ENCODE measurements at places on chromosomes 7 and 10. TPM values are rescaled to one million over a fixed set of nuclear protein-coding genes. Genes with fewer than 3 reads are reported as not detected.

AKR1C4 gene
- not detected for polyA plus RNA-seq

GRM3 gene
- 0.27 TPM for polyA plus RNA-seq

MSMB gene
- not detected for polyA plus RNA-seq

- no peak for DNase-seq
Measured at GRCh38 chr7:88737632-88738031, 21.9 kb upstream of the ZNF804B start.

- DNase-seq: no peak
Measured at GRCh38 chr7:69654381-69654780, 56.1 kb downstream of the AUTS2 start.

DNA sequence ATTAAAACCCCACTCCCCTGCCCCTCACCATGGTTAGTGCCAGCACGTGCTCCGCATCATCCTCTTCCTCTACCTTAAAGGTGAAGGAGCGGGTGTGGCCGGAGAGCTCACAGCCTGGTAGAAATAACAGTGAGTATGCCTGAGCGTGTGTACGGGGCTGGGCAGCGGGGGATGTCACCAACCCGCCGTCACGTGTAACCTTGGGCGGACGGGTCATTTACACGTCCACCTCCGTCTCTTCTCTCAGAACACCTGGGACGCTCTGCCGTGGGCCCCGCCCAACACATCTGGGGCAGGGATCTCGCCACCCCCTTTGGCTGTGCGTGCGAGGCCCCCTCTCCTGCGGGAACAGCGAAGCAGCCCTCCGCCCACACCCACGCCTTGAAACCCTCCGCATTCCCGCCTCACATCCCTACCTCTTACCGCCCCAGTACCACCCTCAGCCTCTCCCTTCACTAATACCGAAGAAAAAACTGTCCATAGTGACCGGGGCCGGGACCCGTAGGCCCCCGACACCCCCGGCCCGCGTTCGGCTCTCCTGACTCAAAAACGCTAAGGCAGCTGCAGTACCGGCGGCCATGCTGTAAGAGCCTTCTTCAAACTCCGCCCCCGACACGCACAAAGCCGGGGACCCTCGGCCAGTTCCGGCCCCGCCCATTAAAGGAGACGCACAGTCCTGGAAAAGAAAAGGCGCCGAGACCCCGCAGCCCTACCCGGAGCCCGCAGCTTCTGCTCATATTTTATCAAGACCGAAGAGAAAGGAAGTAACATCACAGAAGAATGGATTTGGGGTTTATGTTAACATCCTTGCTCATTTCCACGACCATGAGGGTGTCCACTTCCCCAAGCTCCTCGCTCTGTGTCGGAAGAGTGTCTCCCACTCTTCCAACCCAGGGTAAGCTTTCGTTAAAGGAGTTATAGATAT, at the start of gene NPM3:
Gene NPM3 (minus strand): TSS at position 636 of the 925 bp plus-strand sequence. CDS start 56 bp downstream, at position 580.
- no peak for DNase-seq

Measured in left renal cortex interstitium (tissue), 4 donors.